Gastrocnemius medialis (tissue), 4 donors: ENCODE measurements at places on chromosomes 12 and 14. TPM values are rescaled to one million over a fixed set of nuclear protein-coding genes. Genes with fewer than 3 reads are reported as not detected.

Gene NFYB
- total RNA-seq, result 35.1 TPM

Gene MYF6
- 1,770 TPM for total RNA-seq

Gene CFAP54
- total RNA-seq, result not detected

Gene OVCH1
- not detected for total RNA-seq
